Activated CD8-positive, alpha-beta memory T cell treated with anti-CD3 and anti-CD28 coated beads, Interleukin-2, amount 10 ng/mL, durations not matched to agents 7 days and 5 days (primary cell): ENCODE measurements at places on chromosomes 13 and 19.

- DNase-seq: no peak
These were observed 26.0 kb downstream of the MED4 start for GRCh38 chr13:48068952-48069351.

GRCh38 chr19:46620716-46621115, 4.2 kb downstream of the PTGIR start:
- no peak for DNase-seq

DNA sequence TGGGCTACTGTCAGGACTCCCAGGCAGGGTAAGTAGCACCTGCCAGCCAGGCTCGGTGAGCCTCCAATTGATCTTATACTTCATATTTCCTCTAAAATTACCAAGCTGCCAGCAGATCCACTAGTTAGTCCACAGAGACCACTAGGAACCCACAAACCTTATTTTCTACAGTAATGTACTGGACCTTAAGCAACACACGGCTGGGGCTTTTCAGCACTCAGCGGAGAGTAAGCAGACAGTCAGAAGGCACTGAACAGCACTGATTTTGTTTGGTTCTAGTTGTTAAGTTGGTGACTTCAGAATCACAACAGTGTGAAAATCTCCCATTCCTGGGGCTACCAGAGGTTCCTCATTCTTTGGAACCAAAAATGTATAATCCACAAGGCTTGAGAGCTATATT, 56.1 kb downstream of the MRPL57 start:
- no peak for DNase-seq

DNA sequence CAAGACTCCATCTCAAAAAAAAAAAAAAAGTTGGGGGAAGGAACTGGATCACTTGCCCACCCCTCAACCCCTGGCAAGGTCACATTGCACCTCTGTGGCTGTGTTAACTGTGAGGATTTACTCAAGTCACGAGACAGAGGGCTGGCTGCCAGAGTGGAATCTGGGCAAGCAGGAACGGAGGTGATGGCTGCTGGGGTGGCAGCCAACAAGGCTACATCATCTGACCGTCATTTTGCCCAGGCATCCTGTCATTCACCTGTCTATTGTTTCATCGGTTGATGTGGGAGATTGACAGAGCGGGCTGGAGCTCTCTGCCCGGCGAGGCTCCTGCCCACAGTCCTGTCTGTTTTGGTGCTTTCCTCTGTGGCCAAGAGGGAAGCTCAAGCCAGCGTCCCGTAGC, 75.7 kb downstream of the DPF1 start:
- DNase-seq: no peak

DNA sequence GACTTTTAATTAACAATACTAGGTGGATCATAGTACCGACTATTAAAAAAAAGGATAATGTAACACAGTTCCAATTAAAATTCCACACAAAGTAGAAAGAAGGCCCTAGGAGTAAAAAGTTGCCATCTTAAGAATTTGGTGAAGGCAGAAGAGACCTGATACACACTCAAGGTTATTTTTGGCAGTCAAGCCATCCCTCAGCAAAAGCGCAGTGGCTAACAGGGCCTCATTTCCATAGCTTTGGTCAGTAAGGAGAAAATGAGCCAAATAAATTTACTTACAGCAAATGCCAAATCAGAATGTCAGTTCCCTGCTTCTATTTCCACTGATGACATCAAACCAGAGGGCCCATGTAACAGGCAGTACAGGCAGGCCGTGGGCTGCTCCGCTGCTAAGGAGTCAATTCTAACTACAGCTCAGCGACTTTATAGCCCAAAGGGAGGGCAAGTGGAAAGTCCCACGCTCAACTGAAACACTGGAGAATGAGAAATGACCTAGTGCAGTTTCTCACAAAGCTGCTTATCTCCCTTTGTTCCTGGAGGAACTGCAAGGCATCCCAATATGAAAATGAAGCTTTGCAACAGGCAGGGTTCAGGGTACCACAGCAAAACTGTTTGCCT, 6.3 kb downstream of the ARGLU1 start:
- peak; percentile 58 for DNase-seq

DNA sequence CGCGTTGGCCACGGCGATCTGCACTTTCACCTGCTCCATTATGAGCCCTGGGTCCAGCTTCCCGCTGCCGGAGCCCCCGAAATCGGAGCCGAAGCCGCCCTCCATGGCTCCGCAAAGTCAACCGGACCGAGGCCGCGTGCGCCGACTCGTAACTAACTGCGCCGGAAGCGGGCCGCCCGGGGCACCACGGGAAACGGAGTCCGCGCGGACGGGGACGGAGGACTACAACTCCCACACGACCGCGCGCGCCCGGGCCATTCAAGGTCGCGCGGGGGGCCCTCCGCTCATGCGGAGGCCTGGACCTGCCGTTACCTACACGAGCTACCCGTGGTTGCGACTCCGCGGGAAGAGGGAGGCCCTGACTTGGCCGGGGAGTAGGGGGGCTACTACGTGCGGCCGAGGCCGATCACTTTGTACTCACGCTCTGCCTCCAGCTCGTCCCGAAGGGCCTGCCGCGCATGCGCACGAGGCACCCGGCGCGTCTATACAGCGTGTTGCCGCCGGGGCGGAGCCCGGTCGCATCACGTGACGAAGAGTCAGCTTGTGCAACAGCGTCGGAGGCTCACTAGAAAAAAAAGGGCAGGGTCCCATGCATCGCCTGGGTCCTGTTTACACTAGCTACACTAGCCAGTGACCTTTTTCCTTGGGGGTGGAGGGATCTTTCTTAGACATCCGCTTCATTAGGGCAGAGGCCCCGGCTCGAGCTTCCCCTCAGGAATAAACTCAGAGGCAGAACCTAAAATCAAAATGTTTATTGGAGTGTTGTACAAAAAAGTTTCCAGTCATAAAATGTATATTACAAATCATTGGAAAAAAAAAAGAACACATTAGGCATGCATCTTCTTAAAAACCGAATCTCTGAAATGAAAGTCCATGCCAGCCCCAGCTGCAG, at the start of gene TIMM13:
Gene TIMM13, minus strand, starts transcription at position 158 of the 892 bp plus-strand sequence. Its CDS starts 53 bp downstream, at position 105.
- DNase-seq: peak; percentile 97
